ENCODE measurements at places on chromosomes 13 and 19.
A peak's percentile ranks its signal among the peaks of the same experiment; 100 is the strongest.

DNA sequence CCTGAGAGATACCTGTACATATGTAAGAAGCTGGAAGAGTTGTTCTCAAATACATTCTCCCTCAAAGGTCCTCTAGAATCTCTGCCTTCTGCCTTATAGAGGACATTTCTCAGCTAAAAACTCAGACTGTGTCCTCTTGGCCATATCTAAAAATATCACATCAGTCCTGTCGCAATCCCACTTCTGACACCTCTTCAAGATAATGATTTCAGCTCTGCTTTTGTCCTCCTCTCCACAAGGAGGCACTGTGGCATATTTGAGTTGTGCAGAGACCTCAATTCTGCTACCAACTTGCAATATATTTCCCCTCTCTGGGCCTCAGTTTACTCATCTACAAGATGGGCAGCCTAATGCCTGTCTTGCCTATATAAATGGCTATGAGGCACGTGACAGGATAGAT, 16.6 kb downstream of the ADAMTS10 start:
- DNase-seq = no peak

DNA sequence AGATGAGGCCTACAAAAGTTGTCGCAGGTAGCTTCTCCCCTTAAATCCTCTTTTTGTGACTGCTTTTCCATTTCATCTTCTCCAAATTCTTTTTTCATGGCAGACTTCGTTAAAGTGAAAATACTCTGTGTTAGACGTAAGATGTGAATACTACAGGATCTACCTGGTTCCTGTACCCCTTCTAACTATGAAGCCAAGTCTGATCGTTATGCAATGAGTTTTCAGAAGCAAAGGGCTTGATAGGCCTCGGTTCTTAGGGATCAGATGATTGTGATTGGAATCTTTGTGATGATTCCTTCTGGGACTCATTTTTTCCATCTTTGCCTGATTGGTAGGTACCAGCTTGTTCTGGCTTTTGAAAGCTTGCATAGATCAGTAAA, 86.9 kb downstream of the PCCA start:
- no peak for DNase-seq

GRCh38 chr13:75285310-75285709, 196.7 kb downstream of the TBC1D4 start:
- no peak for DNase-seq

DNA sequence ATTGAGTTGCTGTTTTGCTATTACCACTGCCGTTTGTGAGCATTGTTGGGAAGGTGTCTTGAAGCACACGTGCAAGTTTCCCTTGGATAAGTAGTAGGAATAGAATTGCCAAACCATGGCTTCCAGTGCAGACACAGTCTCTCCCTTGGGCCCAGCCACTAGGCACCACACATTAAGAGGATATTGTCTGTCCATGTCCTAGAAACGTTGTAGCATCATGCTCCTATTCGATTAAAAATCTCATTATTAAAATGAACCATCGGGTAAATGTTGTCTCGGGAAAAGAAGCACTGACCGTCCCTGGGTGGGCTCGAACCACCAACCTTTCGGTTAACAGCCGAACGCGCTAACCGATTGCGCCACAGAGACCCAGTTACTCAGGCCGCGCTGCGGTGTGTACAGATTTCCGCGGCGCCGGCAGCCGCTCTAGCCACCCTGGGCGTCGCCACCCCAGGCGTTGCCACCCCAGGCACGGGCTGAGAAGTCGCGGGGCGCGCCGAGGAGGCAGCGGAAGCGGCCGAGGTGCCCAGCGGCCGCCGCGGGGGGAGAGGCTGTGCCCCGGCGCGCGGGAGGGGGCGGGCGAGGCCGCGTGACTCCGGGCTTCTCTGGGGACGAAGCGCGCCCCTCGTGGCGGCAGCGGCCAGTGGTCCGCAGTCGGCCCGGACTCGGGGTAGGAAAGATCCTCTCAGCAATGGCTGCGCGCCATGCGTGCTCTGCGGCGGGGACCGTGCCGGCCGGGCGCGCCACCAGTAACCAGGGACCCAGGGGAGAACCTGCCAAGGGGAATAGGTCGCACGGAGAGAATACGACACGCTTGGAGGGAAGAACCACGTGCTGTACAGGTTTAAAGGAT, 56.2 kb downstream of the USPL1 start:
- DNase-seq = peak; percentile 92

DNA sequence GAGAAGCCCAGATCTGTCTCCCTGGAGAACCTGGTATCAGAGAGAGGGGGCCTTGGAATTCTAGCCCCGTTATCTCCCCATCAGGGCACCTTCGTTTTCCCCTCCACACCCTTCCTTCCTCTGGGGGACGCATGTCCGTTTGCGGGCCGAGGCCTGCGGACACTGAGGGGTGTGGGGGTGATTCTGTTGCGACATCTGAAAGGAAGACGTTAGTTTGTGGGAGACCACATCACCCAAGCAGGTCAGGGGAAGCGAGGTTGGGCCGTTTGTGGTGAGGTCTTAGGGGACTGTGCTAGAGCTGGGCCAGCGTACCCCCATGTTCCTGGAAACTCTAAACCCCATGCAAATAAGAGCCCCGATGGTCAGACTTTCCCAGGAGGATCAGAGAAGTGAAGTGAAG, 3.7 kb upstream of the HSH2D start:
- DNase-seq = no peak

- no peak for DNase-seq
Observed at GRCh38 chr13:59635589-59635988, 528.1 kb downstream of the DIAPH3 start.

DNA sequence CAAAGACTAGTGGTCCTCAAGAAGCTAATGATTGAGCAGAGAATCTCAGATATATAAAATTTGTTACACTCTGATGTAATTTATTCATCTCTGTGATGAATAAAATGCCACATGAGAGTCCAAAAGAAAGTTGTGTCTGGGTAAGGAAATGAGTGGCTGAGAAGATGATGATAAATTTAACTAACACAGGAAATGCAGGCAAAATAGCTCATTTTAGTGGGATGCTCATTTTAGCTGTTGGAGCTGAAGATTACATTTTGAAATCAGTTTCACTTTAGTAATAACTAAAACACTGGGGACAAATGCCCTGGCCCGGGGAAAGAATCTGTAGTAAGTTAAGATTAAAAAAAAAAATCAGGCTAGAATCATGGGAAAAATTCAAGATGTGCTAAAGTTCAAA, 35.2 kb downstream of the SPRY2 start:
- no peak for DNase-seq

DNA sequence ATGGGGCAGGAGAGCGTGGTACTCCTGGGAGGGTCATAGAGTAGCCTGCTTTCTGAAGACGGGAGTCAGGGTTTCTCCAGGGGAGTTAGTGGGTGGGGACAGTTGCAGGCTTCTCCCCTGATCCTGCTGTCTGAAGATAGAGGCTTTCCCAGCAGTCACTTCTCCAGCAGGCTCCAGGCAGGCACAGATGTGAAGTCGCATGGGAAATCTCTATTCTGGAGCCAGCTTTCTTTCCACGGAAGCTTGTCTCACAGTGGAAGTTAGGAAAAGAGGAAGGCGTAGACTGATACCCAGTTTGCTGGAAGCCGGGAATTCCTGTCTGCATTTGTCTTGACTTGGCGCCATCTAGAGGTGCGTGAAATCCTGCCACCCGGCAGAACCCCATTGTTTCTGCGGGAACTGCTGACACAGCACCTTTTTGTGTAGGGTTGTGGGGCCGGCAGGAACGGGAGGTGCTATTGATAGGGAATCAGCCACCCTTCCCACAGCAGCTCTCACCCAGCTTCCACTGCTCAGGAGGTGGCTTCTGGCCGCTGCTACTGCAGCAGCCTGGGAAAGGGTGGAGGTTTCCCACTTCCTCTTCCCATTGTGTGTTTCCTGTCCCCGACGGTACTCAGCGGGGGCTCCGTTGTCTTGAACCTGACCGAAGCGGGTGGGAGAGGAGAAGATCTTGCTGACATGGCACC, 28.5 kb upstream of the NPAS1 start:
- DNase-seq = peak; percentile 73

- DNase-seq = no peak
Observed at GRCh38 chr13:86945584-86945983, 725.6 kb upstream of the SLITRK5 start.

- no peak for DNase-seq
Observed at GRCh38 chr19:48836089-48837017, at the start of gene HSD17B14. HSD17B14 (minus strand) TSS chr19:48836491; CDS start chr19:48836411, 80 bp downstream.

DNA sequence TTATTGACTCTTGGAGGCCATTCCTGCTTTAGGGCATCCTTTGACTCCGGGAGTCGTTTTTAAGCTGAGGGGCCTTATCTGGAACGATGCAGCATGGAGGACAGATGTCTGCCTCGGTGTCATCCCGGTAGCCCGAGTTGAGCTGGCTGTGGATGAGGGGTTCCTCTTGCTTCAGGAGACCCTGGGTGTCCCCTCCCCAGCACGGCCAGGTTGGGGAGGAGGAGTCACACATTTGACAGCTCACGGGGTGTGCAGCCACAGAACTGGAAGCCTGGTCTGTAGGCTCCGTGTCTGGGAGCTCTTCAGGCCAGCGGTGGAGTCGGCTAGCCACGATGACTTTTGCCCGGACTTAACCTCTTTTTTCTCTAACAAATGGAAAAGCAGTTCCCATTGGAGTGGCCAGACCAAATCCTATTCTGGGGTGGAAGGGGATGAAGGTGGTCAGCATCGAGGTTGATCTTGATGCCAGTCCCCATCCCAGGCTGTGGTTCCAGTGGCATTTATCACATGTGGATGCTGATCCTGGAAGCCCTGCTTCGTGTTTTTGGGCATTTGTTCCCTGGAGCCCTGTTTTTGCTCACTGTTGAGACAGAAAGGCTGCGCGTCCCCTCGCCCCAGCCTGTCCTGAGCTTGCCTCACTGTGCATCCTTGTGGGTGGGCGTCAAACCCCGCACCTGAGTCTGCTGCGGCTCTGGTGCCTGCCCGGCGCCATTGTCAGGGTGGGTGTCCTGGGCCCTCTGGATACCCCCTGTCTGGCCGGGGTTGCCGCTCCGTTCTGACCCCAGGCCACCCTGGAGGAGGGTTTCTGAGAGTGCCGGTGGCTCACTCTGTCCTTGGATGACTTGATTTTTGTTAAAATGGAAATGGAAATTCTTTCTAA, 12.0 kb downstream of the TFDP1 start:
- no peak for DNase-seq

GRCh38 chr13:100790405-100790804, 115.8 kb upstream of the TMTC4 start:
- no peak for DNase-seq

DNA sequence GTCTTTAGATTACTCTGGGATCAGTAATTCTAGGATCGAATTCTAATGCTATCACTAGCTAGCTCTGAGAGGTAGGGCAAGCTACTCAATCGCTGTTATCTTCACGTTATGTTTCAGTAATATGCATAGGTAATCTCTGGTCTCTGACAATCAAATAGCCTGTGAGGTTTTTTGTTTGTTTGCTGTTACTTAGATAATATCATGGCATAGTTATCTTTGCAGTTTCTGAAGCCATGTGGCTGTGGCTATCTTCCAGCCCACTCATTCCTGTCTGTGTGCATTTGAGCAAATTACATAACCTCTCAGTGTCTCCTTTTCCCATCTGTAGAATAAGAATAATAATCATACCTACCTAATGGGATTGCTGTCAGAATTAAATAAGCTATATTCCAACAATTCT, 330.2 kb downstream of the PCDH9 start:
- no peak for DNase-seq

DNA sequence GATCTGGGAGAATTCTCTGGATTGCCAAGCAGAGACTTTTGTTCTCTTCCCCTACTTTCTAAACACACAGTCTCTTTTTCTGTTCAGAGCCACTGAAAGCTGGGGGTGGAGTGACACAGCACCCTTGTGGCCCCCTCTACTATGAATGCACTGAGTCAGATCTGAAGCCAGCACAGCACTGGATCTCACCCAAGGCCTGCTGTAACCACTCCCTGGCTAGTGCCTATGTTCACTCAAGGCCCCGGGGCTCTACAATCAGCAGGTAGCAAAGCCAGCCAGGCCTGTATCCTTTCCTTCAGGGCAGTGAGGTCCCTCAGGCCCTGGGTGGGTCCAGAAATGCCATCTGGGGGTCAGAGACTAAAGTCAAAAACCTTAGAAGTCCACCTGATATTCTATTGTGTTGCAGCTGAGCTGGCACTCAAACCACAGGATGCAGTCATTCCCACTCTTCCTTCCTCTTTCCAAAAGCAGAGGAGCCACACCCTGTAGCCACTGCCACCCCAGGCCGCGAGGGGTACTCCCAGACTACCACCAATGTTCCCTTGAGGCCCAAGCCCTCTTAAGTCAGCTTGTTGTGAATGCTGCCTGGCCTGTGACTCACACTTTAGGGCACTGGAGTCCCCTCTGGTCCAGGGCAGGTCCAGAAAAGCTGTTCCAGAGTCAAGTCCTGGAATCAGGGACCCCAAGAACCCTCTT, 110.1 kb upstream of the RXFP2 start:
- no peak for DNase-seq

GRCh38 chr13:98664924-98665637, 87.4 kb downstream of the SLC15A1 start:
- DNase-seq = no peak

DNA sequence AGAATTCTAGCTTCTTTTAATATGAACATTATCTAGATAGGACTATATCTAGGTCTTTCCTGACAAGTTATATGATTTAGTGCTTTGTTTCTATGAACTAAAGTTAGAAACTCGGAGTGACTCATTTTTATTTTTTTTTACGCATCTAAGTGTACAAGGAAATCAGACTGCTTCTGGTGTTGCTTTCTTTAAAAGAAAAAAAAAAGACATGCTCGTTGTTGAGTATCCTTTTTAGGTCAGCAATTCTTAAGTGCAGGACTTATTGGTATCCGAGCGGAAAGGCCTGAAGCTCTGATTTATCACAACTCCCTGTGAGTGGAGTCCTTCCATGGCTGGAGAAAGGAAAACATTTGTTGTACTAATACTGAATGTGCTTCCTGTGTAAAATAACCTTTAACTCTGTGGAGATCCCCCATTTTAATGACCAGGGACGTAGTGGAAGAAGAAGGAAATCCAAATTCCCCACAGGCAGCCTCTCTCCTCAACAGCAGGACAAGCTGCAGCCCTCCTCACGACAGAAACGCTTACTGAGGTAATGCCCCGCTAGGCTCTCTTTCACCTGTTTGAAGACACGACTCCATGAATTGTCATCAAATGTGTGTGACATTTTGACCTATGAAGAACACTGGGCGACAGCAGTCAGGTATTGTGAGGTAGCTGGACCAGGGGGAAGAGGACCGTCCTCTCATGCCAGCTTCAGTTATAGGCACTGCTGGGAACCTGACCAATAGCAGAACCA, 17.9 kb upstream of the POMP start:
- DNase-seq = no peak

GRCh38 chr13:42107421-42107820, 59.0 kb downstream of the DGKH start:
- no peak for DNase-seq
